ENCODE measurements at places on chromosomes 11 and 22.

DNA sequence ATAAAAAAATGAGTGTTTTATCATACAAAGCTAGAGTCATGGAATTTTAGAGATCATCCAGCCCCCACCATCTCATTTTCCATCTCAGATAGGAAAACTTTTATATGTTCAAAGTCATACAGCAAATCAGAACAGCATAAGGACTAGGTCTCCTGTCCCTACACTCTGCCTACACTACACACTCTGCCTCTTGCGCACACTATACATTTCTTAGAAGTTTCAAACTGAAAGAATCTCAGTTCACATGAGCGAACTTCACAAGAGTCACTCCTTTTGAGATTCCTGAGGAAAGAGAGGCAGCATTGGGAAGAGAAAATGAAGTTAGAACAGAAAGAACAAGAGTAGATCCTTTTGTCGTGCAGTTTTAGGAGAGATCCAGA, 36.5 kb downstream of the ART5 start:
- no peak for DNase-seq

GRCh38 chr11:128599729-128600128, 12.4 kb upstream of the ETS1 start:
- peak; percentile 91 for DNase-seq

DNA sequence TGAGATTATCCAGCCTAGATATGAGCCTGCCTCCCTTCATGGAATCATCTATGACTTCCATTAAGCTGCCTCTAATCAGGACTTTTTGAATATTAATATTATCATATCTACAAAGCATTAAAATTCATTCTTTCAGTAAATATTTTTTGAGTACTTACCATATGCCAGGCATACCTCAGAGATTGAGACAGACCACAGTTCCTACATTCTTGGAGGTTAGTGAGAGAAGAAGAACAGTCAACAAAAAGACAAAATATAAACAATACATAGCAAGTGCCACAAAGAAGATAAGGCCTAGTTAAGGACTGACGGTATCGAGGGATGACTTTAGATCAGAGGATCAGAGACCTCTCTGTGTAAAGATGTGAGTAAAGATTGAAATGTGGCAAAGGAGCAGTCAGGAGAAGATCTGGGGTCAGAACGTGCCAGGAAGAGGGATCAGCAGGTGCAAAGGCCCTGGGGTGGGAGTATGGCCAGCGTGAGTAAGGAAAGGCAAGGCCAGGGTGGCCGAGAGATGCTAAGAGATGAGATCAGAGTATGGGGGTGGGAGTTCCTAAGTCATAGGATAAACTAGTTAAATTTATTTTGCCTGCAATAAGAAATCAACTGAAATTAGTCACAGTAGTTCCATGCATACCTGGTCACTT, 15.4 kb downstream of the SLC35C1 start:
- no peak for DNase-seq

- DNase-seq = no peak
Observed at GRCh38 chr22:26837784-26838470, 180.5 kb downstream of the MIAT start.

GRCh38 chr11:7899418-7899817, 31.6 kb downstream of the OR10A6 start:
- no peak for DNase-seq

- peak; percentile 52 for DNase-seq
Observed at GRCh38 chr11:132030896-132031295, 660.5 kb downstream of the NTM start.

GRCh38 chr22:21451545-21452520, 15.4 kb upstream of the TMEM191C start:
- no peak for DNase-seq

- DNase-seq = no peak
Observed at GRCh38 chr11:72570893-72571661, 103.1 kb downstream of the PDE2A start.

- DNase-seq = no peak
Observed at GRCh38 chr11:95913830-95914615, 9.9 kb downstream of the MTMR2 start.

DNA sequence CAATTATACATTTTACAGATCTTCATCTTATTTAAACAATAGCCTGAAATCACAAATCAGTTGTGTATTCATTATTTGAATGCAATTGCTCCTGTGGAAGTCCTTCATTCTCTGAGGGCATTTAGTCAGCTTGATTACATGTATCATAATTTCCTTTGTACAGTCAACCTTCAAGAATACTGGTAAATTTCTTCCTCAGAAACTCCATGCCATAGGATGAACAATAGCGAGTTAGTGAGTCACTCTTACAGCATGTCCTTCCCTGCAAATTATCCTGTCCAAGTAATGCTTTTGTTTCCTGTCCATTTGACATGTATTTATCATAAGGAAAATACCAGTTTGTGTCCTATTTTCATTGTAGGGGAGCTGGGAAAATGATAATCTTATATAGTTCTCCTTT, 3.8 kb downstream of the OR10S1 start:
- DNase-seq = peak; percentile 4

GRCh38 chr22:44974454-44974853, 35.4 kb downstream of the PHF21B start:
- DNase-seq = no peak

DNA sequence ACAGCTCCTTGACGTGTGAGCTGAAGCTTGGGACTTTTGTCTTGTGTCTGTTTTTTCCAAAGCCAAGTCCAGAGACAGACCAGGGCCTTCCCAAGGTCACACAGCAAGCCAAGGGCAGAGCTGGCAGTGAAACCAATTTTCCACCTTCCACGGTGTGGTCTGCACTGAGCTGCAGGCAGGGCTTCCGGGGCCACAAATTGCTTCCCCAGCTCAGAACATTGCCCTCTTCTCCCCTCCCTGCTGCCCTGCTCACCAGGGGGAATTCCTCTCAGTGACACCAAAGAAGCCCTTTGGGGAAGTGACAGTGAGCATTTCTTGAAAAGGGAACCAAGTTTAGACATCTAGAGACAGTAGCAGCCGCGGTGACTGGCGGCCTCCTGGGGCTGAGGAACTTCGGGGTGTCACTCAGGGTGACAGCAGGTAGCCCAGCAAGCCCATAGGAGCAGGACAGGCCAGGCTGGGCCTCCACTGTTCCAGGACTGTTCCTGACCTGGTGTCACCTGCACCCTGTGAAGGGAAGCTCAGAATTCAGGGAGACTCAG, 9.2 kb downstream of the FXYD2 start:
- no peak for DNase-seq

GRCh38 chr22:39625569-39626537, 55.3 kb downstream of the CACNA1I start:
- no peak for DNase-seq

DNA sequence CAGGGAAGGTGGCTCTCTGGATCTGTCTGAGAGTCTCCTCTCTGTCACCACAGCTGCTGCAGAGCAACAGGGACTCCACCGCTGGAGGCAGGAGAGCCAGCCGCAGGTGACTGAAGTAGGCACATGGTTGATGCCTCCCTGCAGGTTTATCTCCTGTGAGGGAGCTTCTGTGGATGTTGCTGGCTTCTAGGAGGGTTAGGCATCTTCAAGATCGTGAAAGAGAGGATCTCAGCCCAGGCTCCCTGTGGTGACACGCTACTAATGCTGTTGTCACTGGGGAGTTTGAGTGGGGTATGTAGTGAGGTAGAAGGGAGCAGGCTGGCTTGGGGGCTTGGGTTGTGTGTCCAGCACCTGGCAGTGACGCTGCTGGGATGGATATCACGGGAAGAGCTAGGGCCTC, 34.1 kb downstream of the DAGLA start:
- DNase-seq = no peak

DNA sequence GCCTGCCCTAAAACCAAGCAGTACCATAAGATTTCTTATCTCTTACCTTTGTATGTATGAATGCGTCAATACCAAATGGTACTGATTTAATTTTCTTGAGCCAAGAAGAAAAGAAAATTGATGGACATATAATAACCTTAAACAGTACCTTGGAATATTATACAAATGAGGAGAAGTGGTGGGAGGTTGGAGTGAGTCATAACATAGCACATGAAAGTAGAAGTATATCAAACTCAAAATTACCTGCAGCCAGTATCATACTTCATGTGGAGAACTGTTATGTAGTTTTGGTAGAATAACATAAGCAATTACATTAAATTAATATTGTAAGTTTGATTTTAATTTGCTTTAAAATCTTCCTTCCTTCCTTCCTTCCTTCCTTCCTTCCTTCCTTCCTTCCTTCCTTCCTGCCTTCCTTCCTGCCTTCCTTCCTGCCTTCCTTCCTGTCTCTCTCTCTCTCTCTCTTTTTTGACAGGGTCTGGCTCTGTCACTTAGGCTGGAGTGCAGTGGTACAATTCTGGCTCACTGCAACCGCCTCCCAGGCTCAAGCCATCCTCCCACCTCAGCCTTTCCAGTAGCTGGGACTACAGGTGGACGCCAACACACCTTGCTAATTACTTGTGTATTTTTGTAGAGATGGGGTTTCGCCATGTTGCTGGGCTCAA, 460.9 kb upstream of the CCDC90B start:
- DNase-seq = no peak

GRCh38 chr11:26493616-26494015, 78.4 kb downstream of the MUC15 start:
- DNase-seq = no peak

DNA sequence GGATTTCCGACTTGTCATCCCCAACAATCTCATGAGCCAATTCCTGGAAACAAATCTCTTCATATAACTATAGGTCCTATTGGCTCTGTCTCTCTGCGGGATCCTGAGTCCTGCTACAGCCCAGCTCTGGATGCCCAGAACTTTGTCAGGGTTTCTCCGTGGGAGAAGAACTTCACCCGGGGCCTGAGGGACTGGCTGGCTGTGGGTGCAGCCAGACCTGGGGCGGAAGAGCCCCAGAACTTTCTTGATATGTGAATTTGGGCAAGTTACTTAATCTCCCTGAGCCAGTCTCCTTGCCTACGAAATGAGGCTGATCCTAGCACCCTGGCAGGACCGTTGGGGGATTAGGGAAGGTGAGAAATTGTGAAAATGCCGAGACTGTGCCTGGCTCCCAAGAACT, 6.6 kb upstream of the TRIM29 start:
- no peak for DNase-seq

GRCh38 chr11:133816146-133816870, 29.0 kb downstream of the SPATA19 start:
- DNase-seq = no peak

- DNase-seq = peak; percentile 36
Observed at GRCh38 chr22:44147821-44148574, 32.7 kb upstream of the PARVG start.

DNA sequence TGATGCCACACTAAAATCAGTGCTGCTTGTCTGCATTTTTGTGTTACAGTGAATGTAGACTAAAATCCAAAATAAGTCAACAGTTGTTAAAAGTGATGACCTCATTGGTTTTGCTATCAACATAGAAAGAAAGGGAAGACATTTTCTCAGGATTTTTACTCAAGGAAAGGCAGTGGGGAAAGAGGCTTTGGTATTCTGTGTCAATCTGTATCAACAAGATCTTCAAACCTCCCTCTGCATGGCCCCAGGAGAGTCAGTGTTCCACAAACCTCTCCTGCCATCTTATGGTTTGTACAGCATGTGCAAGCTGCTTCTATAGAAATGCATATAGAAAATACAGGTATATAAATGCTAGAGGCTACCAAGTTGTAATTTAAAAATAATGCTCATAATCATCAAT, 13.8 kb upstream of the OR51M1 start:
- peak; percentile 90 for DNase-seq

DNA sequence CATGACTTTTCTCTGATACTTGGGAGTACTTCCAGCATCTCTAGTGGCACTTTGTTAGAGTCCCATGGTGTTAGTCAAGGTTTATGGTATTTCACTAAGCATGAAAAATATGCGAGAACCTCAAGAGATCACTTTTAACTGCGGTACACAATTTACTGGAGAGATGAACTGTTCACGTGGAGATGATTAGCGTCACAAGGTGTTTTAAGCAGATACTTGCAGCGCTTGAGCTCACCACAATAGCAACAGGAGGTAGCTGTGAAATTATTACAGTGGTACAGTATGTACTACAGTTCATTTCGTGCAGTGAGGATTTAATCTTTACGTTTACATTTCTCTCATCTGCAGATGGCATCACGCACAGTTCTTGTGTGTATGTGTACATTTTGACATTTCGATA, 4.5 kb downstream of the PARVA start:
- no peak for DNase-seq

- DNase-seq = peak; percentile 55
Observed at GRCh38 chr11:74388678-74389327, 9.4 kb downstream of the PGM2L1 start.

GRCh38 chr22:42272431-42272999, 2.1 kb upstream of the TCF20 start:
- DNase-seq = no peak

- DNase-seq = no peak
Observed at GRCh38 chr11:91932151-91932821, 292.3 kb upstream of the FAT3 start.

DNA sequence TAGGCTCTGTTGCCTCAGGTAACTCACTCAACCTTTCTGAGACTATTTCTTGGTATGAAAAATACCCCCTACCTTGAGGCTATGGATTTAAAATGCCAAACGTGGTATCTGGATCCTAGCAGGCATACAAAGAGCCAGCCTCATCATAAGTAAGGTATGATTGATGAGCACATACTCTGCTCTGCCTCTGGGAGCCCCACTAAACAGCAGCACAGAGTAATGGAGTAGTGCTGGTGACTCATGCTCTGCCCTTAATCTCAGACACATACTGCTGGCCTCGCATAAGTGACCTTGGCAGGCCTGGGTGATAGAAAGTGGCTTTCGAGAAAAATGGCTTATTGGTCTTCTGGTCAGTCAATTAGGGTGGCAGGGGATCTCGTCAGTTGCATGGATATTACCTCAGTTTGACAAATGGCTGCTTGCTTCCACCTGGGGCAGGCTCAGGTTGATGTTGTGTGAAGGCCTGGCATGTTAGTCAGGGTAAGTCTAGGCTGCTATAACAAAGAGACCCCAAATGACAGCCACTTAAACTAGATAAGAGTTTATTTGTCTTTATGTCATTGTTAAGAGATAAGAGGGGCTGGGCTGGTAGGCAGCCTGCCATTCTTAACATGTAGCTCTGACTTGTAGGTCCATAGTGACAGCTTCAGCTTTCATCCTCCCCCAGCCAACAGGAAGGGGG, 15.2 kb upstream of the SLC6A5 start:
- DNase-seq = no peak

GRCh38 chr11:11414996-11415395, 61.9 kb upstream of the CSNK2A3 start:
- no peak for DNase-seq

DNA sequence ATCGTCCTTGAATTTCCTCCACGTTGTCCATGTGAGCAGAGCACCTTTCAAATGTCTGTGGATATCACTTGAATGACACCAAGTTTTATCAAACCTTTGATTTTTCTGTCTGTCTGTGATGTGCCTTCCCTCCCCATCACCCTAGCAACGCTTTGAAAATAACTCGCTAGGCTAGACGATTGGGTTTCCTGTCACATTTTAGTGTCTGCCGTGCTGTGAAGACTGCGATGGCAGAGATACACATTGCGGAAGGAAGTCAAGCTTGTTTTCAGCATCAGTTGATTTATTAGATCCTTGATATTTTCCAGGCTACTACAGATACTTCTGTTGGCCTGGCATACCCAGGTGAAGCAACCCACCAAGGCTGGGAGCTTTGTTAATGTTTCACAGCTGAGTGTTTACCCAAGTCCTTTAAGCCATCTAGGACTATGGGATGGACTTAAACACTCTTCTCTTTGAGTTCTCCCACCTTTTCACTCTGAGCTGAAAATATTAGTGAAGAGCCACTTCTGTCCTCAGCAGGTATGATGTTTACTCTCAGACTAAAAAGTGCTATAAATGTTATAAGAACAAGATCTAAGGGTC, 93.6 kb upstream of the CD44 start:
- DNase-seq = no peak

- DNase-seq = peak; percentile 76
Observed at GRCh38 chr11:13110929-13111812, 102.1 kb downstream of the RASSF10 start.

GRCh38 chr11:84536456-84536855, 1090.7 kb downstream of the DLG2 start:
- DNase-seq = no peak
